ENCODE measurements at places on chromosomes 13 and 19.

- DNase-seq: no peak
These were observed 11.0 kb upstream of the BBC3 start for GRCh38 chr19:47241919-47242577.

GRCh38 chr13:84121456-84121855, 239.2 kb upstream of the SLITRK1 start:
- DNase-seq: no peak

- DNase-seq: peak; percentile 26
These were observed 4.2 kb upstream of the SPACA6 start for GRCh38 chr19:51688671-51689571.

DNA sequence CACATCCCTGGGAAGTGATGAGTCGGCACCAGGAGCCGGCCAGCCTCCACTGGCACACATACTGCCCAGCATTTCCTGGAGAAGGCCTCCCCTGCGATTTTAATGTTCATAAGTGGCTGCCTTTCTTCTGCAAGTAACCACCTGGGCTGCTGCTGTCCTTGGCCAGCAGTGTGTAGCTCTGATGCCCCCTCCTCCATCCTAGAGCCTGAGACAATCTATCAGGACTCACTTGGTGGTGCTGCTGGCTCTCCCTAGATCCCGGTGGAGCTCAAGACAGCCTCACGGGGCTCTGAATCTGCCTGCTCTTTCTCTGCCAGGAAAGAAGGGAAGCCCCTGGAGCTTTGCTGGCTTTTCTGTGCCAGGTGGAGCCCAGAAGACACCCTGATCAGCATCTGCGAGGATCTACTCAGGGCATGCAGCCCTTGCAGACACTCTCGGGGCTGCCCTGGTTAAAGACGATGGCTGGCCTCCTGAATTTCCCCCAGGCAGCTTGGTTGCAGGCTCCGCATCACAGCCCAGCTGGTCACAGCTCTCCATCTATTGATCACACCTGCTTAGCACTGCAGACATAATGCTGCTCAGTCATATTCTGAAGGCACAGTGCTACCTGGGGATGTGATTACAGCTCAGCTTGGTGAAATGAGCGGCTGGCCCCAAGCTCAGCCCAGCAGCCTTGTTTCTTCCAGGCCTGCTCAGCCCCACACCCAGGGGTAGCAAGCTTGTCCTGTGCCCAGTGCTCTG, 122.3 kb downstream of the ZDHHC20 start:
- no peak for DNase-seq

- DNase-seq: no peak
These were observed 957 bp downstream of the NUMBL start for GRCh38 chr19:40689339-40690049.

GRCh38 chr19:6038634-6039405, 60.9 kb upstream of the RANBP3 start:
- no peak for DNase-seq

- DNase-seq: no peak
These were observed 27.6 kb downstream of the ZNF541 start for GRCh38 chr19:47545061-47545948.

DNA sequence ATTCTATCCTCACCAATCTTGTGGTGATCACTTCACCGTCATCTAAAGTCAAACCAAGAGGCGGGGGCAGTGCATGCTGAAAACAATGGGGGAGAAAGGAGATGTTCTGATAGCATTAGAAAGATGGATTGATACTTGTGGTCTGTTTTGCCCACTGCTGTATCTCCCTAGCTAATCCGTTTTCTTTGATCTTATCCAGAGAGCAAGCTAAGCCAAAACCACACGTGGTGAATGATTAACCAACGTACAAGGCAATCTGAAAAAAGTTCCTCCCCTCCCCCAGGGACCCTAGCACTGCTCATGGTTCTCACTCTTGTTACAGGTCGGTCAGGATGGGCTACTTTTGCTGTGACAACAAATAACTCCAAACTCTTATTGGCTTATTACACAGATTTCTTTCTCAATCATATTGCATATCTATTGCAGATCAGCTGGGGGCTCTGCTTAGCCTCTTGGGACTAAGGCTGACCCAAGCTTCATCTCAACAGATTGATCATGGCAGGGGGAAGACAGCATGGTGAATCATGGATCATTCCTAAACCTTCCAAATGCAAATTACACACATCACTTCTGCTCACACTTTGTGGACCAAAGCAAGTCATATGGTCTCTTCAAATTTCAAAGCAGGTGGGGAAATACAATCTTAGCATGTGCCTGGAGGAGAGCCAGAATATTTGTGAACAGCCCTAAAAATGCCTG, 11.9 kb upstream of the C13orf42 start:
- DNase-seq: no peak

DNA sequence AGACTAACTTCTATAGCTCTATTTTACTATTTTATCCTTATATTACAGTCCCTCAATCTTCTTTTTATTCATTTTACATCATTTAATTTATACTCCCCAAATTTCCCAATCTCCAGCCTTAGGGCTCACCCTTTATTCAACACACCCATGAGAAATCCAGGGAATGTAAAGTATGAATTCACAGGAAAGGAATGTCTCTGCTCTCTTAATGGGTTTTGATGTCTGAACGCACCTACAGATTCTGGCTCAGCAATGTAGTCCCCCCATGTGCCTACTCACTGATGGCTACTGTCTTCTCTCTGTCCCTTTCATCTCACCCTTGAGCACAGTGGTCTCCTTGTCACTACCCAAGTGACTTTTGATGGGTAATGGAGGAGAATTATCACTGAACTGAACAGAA, 32.8 kb downstream of the TNFSF13B start:
- no peak for DNase-seq

- no peak for DNase-seq
These were observed 11.0 kb downstream of the ZNF574 start for GRCh38 chr19:42086770-42087550.

- DNase-seq: no peak
These were observed 113.8 kb downstream of the KATNAL1 start for GRCh38 chr13:30193279-30194234.

DNA sequence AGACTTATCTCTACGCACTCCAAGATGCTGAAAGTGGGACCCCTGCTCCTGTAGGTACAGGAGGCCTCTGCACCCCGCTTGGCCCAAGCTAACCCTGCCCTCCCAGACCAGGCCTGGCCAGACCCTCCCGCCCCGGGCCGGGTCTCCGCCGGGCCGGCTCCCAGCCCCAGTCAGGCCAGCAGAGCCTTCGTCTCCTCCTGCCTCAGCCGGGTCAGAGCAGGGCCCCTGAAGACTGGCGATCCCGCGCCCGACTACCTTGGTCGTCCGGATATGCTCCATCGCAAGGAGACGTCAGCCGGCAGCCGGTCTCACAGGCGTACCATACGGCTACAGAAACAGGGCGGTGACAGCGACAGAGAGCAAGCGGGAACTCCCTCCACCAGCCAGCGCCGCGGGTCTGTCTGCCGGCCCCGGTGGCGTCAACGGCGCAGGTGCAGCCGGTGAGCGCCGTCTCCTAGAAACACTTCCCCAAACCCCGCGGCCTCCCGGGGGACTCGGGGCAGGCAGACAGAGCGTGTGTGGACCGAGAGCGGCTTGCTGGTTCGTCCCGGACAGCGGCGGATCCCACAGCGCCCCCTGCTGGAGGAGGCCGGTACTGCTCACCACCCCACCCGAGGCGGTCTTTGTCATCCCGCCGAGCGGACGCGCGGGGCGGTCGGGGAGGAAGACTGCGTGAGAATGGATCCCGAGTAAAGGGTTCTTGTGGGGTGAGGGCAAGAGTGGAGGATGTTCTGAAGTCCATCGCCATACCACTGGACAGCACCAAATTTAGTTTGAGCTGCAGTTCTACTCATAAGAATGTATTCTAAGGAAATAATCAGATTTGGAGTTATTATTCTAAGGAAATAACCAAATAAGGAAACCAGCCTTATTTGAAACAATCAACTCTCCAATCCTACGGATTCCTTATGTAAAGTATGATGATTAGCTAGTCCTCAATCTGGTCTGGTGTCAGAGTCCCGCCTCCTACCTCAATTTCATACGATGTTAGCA, at the start of gene MTMR6:
Gene MTMR6 (minus strand): TSS at position 520 of the 993 bp plus-strand sequence. CDS start 241 bp downstream, at position 279.
- DNase-seq: peak; percentile 88

- DNase-seq: no peak
These were observed 182.3 kb upstream of the KLF12 start for GRCh38 chr13:74316547-74316946.

- no peak for DNase-seq
These were observed 29.6 kb downstream of the EXOC3L2 start for GRCh38 chr19:45215391-45216191.

- no peak for DNase-seq
These were observed 972.0 kb upstream of the PCDH20 start for GRCh38 chr13:62387647-62388046.

- DNase-seq: no peak
These were observed 344.3 kb downstream of the TEX29 start for GRCh38 chr13:111664696-111665095.

GRCh38 chr19:43430142-43430710, 15.5 kb downstream of the TEX101 start:
- DNase-seq: no peak

GRCh38 chr13:46586751-46587514, 34.0 kb downstream of the LRCH1 start:
- DNase-seq: no peak

DNA sequence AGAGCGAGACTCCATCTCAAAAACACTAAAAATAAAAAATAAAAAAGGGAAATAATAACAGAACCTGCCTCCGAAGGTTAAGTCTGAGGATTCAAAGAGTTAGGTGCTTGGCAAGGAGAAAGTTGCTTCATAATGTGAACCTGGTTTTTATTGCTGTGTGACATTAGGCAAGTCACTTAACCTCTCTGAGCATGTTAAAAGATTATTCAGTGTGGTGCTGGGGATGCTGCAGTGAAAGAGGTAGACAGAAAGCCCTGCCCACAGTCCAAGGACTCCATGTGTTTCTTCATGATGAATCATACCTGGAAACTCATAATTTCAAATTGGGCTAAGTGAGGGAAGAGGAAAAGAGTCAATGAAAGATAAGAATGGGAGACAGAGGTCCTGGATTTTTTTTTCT, 2.4 kb downstream of the IL27RA start:
- no peak for DNase-seq

- no peak for DNase-seq
These were observed 392.5 kb upstream of the DACH1 start for GRCh38 chr13:72259528-72259927.

GRCh38 chr13:43085545-43085944, 62.2 kb downstream of the DNAJC15 start:
- no peak for DNase-seq

GRCh38 chr13:33052506-33053280, 36.5 kb downstream of the KL start:
- DNase-seq: no peak

DNA sequence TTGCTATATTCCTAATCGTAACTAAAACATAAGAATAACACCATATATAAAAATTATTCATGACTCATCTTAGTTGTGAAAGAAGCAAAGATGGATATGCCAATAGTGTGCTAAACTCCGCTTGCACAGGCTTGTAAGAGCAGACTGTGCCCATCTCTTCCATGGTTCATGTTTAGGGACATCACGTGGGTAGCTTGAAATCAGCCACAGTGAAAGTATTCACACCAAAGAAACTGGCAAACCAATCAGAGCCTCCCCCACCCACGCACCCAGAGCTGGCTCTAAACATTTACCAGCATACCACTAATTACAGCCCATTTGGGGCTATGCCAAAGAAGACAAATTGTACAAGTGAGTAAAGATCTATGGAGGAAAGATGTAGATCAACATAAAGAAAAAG, 147.5 kb downstream of the DIAPH3 start:
- no peak for DNase-seq

GRCh38 chr13:51885651-51886050, 23.9 kb downstream of the CCDC70 start:
- no peak for DNase-seq

DNA sequence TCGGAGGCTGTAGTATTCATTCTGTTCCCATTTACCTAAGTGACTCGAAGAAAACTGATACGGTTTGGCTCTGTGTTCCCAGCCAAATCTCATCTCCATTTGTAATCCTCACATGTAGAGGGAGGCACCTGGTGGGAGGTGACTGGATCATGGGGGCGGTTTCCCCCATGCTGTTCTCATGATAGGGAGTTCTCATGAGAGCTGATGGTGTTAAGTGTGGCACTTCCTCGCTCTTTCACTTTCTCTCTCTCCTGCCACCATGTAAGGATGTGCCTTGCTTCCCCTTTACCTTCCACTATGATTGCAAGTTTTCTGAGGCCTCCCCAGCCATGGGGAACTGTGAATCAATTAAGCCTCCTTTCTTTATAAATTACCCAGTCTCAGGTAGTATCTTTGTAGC, 23.5 kb downstream of the SLAIN1 start:
- no peak for DNase-seq

DNA sequence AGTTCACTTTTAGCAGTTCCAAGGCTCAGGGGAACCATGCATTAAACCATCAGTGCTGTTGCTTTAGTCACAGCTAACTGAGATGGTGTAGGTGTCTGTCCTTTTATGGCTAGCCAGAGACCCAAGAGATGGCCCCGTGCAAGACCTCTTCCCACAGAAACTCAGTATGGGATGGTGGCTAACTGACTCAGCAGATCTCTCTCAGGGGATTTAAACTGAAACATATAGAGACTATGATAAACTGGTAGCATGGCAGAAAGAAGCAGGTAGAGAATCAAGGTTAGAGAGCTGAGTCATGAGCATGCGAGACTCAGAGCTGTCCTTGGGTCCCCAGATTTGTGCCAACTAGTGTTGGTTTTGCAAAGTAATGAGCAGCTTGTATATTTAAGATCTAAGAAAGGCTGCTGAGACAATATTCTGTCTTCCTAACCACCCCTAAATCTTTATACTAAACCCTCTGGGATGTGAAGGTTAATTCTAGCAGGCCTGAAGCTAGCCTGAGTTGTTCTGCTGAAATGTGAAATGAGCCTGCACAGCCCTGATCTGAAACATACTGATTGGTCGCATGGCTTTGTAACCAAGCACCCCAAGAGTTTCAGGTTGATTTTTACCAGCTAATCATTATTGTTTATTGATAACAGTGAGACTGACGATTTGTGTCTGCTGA, 6.5 kb upstream of the SCEL start:
- DNase-seq: no peak

- no peak for DNase-seq
These were observed 63.9 kb downstream of the CEBPG start for GRCh38 chr19:33437393-33437820.

DNA sequence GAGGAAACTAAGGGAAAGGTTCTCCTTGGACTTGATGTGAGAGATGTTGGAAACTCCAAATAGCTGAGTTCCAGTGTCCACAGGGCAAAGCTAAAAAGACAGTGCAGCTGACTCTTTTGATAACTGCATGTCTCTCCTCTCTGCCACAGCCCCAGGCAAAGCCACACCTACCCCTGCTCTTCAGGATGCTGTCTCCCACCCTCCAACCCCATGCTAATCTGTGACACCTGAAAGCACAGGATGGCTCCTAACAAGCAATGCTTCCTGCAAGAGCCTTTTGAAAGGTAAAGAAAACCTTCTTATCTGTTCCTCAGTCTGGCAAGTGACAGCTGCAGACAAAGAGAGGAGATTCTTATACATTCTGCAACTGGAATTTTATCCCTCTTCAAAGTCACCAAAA, 14.5 kb downstream of the SLC46A3 start:
- no peak for DNase-seq

- DNase-seq: no peak
These were observed 2.5 kb upstream of the LILRB4 start for GRCh38 chr19:54660306-54660705.

Data from bone marrow (tissue), 2 donors.